ELR (cell line): ENCODE measurements at places on chromosomes 7 and 10.

GRCh38 chr10:19043431-19043830 is 5.2 kb upstream of the MALRD1 start:
- no peak for DNase-seq

DNA sequence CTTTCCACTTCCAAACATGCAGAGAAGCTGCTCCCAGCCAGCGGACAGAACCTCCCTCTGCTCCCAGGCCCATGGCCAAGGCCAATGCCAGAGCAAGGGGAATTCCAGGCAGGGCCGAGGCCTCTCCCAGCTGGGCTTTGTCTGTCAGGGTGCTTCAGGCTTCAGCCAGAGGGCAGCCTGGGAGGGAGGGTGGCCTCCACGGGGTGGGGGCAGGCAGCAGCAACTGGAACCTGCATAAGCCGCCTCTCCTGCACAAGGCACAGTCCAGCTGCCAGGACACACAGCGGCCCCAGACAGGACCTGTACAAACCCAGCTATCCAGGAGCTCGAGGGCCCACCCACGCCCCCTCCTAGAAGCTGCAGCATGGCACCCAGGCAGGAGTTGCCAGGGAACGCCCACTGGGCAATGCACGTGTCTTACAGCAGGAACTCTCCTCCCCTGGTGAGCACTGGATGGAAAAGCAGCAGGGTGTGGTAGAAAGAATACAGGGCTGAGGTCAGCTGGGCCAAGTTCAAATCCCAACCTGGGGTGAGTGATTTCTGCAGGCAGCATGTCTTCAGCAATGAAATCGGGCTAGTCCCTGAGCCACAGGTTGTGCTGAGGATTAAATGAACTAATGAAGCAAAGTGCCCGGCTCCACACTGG is 7.6 kb downstream of the FAM53B start:
- DNase-seq: no peak

- DNase-seq: no peak
Observed at GRCh38 chr7:79320741-79321473, 132.6 kb downstream of the MAGI2 start.

DNA sequence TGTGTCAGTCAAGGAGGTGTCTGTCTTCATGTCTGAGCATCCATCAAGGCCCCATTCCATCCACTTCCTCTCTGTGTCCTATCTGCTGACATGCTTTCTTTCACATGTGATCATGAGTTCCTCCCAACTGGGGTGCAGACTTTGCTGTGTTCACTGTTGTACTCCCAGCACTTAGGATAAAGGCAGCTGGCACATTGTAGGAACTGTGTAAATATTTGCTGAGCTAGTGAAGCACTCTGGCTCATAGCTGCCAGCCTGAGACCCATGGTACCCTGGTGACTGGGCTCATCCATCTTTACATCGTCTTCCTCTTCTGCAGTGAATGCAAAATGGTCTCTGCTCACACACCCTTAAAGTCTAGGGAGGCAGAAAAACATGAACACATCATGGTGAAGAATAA is 242.2 kb upstream of the IGFBP3 start:
- DNase-seq: no peak

- peak; percentile 37 for DNase-seq
Observed at GRCh38 chr7:65980478-65981250, 1.3 kb downstream of the GUSB start.

- no peak for DNase-seq
Observed at GRCh38 chr10:24982319-24983112, 30.1 kb upstream of the PRTFDC1 start.

- DNase-seq: no peak
Observed at GRCh38 chr7:155884225-155885166, 72.2 kb upstream of the SHH start.

DNA sequence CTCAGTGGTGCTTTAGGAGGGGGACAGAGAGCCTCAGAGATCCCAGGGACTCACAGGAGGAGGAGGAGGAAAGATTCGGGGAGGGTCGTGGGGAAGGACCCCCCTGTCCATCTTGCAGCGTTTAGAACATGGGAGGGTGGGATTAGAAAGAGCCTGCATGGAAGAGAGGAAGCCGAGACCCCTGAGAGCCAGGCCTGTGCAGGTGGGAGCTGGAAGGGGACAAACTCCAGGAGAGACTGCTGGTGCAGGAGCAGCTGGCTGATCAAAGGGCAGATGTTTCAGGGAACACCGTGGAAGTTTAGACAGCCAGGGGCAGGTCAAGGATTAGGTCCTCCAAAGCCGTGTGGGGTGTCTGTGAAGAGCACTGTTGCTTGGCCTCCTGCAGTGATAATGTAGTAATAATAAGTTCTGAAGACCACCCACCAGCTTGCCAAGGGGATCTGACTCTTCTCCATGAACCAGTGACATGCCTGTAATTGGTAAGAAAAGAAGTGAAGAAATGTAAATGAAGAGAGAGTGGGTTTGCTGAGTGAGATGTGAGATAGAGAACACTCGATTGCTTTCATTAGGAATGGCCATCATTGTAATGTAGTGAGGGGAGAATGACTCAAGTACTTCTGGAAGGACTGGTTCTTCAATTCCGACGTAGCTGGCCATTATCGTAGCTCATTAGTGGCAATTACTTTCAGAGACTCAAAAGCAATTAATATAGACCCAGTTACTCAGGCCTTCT is 425.6 kb downstream of the PAXIP1 start:
- no peak for DNase-seq

GRCh38 chr10:131896403-131896802 is 4.4 kb upstream of the PPP2R2D start:
- no peak for DNase-seq

- peak; percentile 45 for DNase-seq
Observed at GRCh38 chr10:91410638-91411371, 661 bp downstream of the HECTD2 start.

- DNase-seq: no peak
Observed at GRCh38 chr10:102420181-102420713, 389 bp upstream of the FBXL15 start.

GRCh38 chr10:75202321-75203045 is 8.1 kb upstream of the VDAC2 start:
- peak; percentile 49 for DNase-seq

DNA sequence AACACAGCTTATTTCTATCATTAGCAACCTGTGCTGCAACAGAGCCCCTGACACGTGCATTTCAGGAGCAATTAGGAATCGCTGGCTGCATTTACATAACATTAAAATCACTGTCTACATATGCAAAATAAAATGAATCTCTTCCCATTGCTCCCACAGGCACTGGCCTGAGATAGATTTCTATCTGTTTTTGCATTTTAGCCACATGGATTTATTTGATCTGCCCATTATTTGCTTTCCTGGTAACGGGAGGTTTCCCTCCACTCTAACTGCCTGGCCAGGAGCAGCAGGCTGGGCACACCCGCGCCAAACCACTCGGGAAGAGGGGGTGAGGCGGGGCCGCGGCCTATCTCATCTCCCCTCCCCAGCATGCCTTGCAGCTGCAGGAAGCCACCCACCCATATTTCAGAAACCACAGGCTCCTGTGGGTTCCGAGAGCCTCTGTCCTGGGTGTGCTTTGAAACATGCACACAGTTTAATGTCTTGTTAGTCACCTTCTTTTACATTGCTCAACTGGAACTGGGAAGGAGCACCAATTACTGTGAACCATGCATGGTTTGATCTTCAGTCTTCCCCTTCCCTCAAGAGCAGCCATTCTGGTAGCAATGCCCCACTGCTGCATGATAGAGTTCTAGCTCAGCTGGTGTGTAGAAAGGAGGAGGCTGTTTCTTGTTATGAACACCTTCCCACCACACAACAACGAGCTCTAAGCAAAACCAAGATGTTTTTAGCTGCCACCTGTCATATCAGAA is 37.7 kb upstream of the IKZF1 start:
- DNase-seq: no peak

DNA sequence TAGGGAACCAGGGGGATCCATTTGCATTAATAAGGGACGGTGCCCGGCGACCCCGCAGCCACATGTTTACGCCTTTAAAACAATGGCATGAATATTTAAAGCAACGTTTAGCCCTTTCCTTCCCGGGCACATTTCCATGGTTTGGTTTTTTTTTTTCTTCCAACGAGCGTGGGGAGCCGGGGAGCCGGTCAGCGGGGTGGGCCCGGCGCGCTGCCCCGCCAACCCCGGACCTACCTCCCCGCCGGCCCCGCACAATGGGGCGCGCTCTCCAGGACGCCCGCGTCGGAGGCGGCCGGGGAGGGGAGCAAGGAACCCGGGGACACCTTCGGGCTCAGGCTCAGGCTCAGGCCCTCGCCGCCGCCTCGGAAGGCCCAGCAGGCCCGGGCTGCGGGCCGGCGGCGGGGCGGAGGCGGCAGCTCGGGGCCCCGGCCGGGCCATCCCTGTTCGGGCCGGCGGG is 1.0 kb downstream of the SEPHS1 start:
- peak; percentile 44 for DNase-seq

- no peak for DNase-seq
Observed at GRCh38 chr7:128874140-128875031, 11.7 kb downstream of the ATP6V1F start.

GRCh38 chr10:127945341-127945758 is 38.4 kb downstream of the PTPRE start:
- peak; percentile 82 for DNase-seq

DNA sequence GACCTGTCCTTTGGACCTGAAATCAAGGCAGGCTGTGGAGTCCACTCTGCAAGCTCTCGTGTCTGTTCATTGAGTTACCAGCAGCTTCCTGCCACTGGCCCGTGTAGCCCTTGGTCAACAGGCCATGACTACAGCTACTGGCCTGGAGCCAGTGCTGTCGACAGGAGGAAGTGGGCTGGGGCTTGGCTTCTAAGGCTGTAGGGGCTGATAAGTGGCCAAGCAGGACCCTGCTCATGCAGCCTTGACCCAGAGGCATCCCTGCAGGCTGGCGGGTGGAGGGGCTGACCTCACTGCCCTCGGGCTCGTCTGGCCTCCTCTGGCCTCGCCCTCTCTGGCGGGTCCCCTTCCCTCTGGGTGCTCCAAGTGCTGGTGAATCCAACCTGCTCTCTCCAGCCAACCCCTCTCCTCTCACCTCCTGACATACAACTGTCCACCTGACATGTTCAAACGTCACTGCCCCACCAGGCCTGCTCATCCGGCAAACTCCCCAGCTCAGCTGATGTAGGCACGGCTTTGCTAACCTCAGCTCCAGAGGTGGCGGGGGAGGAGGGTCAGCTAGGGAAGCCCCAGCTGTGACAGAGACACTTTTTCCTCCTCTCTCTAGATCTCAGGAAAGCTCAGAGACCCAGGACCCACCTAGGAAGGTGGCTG is 188.6 kb upstream of the LYZL2 start:
- DNase-seq: peak; percentile 75

GRCh38 chr10:72379062-72379461 is 24.3 kb upstream of the DNAJB12 start:
- no peak for DNase-seq

DNA sequence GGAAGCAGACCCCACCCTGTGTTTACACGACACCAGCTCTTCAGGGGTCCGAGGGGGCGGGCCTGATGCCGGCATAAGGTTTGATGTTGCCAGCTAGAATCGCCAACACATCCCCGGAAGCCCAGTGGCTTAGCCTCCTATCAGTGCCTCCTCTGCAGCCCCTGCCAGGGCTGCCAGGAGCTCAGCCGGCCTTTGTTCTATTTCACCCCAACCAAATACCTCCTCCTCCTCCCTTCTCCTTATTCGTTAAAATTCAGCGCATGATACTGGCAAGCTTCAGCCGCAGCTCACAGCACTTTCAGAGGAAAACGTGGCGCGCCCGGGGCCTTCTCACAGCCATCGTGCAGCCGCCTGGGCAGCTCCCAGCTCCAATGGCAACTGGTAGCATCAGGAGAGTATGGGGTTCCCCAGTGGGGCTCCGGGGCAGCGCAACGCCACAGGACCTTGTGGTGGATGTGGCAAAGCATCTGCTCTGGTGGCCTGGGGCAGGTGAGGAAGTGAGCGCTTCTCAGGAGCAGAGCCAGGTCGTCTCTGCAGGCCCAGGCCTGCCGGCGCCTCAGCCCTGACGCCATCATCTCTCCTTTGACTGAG is 176.4 kb upstream of the RHEB start:
- DNase-seq: no peak

DNA sequence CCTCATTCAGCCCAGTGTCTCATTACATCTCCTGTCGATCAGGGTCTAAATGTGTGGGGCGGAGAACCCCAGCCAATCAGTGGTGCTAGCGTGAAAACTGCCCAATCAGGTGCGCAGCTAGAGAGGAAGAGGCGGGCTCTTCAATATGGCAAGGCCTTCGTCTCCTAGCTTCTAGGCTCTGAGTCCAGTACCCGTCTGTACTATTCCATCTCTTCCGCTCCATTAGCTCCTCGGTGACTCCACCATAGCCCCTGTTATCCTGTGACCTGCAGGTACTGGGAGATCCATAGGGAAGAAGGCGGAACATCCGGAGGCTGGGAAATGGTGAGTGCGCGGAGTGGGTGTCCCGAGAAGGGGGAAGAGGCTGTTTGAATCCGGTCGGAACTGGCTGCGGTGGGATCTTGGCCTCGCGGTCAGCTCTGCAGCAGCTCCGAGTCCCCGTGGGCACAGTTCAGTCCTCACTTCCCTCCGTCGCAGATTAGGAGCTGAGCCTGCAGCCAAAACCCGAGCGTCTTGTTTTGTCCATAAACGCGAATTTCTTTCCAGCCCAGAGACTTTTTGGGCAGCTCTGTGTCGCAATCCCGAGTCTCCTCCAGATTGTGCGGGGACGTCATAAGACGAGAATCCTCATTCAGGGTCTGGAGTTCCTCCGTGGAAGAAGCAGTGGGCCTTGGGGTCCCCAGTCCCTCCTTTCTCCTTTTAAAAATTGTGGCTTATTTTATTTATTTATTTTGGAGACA is at the start of gene ZNF727:
Gene ZNF727 (plus strand): TSS at position 134 of the 740 bp plus-strand sequence. CDS start 188 bp downstream, at position 322.
- no peak for DNase-seq

DNA sequence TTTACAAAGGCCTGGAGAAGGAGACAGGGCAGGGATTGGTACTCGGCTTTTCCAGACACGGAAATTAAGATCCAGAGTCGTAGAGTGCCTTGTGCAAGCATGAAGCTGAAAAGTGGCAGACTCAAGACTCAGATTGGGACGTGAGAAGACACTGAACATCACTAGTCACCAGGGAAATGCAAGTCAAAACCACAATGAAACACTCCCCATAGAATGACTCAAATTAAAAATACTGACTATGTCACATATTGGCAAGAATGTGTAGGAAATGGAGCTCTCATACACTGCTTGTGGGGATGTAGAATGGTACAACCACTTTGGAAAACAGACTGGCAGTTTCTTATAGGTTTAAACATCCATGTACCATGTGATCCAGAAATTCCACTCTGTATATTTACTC is 472.0 kb downstream of the RPS24 start:
- DNase-seq: peak; percentile 32

DNA sequence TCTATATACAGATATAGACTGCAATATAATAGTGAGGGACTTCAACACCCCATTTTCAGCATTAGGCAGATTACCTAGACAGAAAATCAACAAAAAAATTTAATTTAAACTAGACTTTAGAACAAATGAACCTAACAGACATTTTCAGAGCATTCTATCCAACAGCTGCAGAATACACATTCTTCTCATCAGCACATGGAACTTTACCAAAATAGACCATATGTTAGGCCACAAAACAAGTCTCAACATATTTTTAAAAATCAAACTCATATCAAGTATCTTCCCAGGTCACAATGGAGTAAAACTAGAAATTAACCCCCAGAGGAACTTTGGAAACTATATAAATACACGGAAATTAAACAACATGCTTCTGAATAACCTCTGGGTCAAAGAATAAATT is 169.6 kb downstream of the MTERF1 start:
- no peak for DNase-seq
